Activated T-helper 17 cell treated with anti-CD3 and anti-CD28 coated beads, Interleukin-2, amount 50 U/mL, for 72 hours (primary cell): ENCODE measurements at places on chromosomes 5 and 9.

DNA sequence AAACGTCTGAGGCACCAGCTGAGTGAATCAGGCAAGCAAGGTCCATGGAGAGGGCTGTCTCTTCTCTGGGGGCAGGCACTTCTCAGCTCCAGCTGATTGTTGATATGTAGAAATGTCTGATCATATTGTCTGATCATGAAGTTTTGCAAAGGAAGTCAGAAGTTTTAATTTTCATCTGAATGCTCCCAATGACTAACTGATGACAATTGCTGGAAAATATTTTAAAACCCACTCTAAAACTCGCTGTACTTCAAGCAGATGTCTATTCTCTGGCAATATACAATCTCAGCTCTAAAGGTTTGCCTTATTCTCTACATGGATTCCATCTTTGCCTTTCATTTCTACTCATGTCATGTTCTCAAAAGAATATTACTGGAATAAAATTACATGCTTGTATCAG, 12.7 kb downstream of the PLK2 start:
- H3K27ac ChIP-seq = no peak overlapping the region
- peaks cover 24% of the 10 kb centered on the region for H3K27me3 ChIP-seq
- ATAC-seq = no peak
- no peak overlapping the region for H3K4me3 ChIP-seq
- H3K4me1 ChIP-seq = no peaks in the 10 kb centered on the region
- H3K36me3 ChIP-seq = no peaks in the 10 kb centered on the region

- H3K36me3 ChIP-seq = no peaks in the 10 kb centered on the region
- ATAC-seq = no peak
- peaks cover 9% of the 10 kb centered on the region for H3K27me3 ChIP-seq
- no peak overlapping the region for H3K27ac ChIP-seq
- no peak overlapping the region for H3K4me3 ChIP-seq
These were observed 195.5 kb upstream of the C9orf72 start for GRCh38 chr9:27768781-27769180.

DNA sequence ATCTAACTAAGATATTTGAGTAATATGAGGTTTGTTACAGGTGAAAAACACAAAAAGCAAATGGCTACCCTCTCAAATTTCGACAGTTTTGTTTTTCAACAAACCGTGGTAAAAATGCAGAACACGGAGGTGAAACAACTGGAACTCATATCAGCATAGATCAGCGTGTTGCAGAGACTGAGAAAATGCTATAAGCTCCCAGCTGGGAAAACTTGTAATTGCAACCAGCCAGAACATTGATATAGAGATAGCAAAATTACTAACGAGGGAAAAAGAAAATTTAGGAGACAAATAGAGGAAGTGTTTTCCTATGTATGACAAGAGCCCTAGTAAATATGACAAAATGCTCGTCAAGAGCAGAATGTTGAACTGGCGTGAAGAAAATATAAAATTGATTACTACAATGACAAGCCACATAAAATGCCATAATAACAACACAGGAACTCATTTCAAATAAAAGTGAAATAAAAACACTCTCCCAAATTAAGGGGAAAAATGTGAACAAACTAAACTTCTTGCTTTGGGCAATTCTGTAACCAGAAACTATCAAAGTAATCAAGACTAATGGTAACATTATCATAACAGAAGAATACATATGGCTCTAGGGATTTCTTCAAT, 1989.8 kb downstream of the EFNA5 start:
- no peaks in the 10 kb centered on the region for H3K36me3 ChIP-seq
- ATAC-seq = no peak
- no peak overlapping the region for H3K27ac ChIP-seq
- H3K4me1 ChIP-seq = no peaks in the 10 kb centered on the region

DNA sequence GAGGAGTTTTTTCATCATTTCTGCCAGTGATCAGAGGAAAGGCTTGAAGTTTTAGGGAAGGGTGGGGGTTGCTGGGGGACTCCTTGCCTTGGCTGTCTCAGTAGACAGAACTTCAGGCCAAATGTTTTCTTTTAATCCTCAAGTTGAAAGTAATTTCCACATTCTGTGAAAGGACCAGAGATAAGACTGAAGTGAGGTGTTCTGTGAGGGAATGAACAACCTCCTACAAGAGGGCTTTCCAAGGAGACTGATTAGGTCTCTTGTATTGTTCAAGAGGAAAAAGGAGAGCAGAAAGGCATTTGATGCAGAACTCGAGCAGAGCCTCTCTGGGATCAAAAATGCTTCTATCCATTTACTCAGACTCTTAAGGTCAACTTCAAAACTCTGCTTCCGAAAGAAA, 282.1 kb upstream of the ATP10B start:
- no peaks in the 10 kb centered on the region for H3K27me3 ChIP-seq
- H3K4me1 ChIP-seq = no peaks in the 10 kb centered on the region
- no peak overlapping the region for H3K27ac ChIP-seq
- H3K4me3 ChIP-seq = no peak overlapping the region

GRCh38 chr5:67732471-67732870, 483.1 kb upstream of the PIK3R1 start:
- ATAC-seq = no peak
- no peak overlapping the region for H3K27ac ChIP-seq
- no peak overlapping the region for H3K4me3 ChIP-seq

DNA sequence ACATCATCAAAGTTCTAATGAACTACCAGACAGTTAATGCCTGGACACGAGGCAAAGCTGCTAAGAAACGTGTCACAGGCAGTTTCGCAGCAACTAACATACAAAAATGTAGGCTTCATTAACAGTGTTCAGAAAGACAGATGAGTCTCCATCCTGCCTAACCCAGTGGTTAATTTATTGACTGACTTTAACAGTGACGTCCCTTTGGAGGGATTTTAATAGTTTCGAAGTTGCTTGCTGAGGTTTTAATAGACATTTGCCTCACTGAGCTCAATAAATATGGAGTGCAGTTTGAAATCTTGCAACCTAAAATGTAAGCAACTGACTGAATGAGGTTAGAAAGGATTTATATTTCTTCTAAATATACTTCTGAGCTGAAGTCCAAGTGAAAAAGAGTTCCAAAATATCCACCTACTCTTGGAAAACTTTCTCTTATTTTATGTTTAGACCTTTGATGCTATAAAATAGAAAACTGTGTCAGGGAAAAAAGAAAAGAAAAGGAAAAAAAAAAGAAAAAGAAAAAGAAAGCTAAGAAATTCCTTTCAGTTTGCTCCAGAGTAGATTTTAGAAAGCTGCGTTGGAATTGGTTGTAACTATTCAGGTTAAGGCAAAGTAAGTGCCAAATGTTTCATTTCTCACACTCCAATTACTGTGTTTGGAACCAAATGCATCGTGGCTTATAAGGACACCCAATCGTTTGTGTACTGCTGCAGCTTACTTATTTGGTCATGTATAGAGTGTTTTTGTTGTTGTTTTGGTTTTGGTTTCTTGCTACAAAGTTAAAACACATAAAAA, 2016.6 kb downstream of the MAT2B start:
- no peaks in the 10 kb centered on the region for H3K27me3 ChIP-seq
- no peak overlapping the region for H3K27ac ChIP-seq
- no peak overlapping the region for H3K4me3 ChIP-seq
- no peak for ATAC-seq
- H3K36me3 ChIP-seq = no peaks in the 10 kb centered on the region
- H3K4me1 ChIP-seq = no peaks in the 10 kb centered on the region

DNA sequence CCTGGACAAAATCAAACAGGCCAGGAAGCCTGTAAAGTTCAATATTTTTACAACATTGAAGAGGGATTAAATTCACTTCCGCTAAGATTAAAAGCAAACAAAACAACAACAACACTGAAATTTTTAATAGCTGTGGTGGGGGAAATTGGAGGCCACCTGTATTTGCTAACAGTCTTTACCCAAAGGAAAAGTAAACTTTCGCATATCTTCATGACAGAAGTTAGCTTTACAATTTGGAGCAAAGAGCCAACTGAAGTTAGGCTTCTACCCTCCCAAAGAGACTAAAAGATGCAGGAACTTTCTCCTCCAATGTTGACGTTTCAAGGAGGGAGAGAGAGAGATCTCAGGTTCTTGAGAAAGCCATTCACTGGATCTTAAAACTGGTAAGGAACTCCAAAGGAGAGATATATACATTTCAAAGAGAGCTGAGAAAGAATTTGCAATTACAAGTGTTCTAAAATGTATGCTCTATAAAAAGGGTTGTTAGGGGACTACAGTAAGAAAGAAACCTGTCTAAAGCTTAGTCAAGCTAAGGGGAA, 349.2 kb upstream of the CDH9 start:
- no peaks in the 10 kb centered on the region for H3K36me3 ChIP-seq
- H3K27me3 ChIP-seq = no peaks in the 10 kb centered on the region
- no peak overlapping the region for H3K27ac ChIP-seq
- no peaks in the 10 kb centered on the region for H3K4me1 ChIP-seq

DNA sequence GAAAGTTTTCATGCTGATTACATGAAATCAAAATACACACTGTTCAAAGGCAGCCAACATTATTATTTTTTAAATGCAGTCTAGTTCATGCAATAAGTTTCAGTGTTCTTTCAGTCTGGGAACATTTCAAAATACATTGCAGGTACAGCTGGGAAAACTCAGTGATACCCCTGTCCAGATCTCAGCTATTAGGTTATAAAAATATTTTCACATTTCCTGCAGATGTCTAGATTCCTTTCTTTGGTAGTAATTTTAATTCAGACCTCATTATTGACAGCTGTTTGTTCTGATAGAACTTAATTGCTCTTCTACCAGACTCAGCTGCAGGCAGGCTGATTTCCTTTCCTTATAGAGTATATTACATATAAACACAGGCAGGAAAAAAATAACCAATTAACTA, 556.8 kb upstream of the DMAC1 start:
- ATAC-seq = no peak
- H3K36me3 ChIP-seq = no peaks in the 10 kb centered on the region
- no peak overlapping the region for H3K27ac ChIP-seq
- H3K4me3 ChIP-seq = no peak overlapping the region
- no peaks in the 10 kb centered on the region for H3K27me3 ChIP-seq

DNA sequence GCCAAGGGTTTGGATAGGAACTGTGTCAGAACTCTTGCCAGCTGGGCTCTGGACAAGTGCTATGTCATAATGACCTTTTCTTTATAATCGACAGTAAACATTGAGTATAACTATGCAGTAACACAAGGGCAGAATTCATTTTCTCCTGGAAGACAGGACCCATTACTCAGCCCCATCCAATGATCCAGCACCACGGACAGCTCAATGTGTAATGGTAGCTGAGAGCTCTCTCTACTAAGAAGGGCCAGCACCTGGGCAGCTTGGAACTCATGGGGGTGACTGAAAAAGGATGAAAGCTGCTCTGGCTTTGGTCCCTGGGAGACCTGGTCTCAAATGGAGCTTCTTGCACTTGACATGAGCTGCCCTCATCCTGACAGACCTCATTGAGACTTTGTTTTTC, 347.8 kb downstream of the TRIM32 start:
- H3K36me3 ChIP-seq = no peaks in the 10 kb centered on the region
- ATAC-seq = no peak
- no peaks in the 10 kb centered on the region for H3K4me1 ChIP-seq
- H3K4me3 ChIP-seq = no peak overlapping the region

GRCh38 chr5:94793816-94794198, 175.3 kb downstream of the SLF1 start:
- peaks cover 4% of the 10 kb centered on the region for H3K27me3 ChIP-seq
- H3K4me1 ChIP-seq = peaks cover 32% of the 10 kb centered on the region
- peak overlapping the region; percentile 82 for H3K4me3 ChIP-seq
- no peaks in the 10 kb centered on the region for H3K36me3 ChIP-seq
- peak; percentile 85 for ATAC-seq

- H3K27me3 ChIP-seq = peaks cover 18% of the 10 kb centered on the region
- ATAC-seq = peak; percentile 96
- peak overlapping the region; percentile 48 for H3K27ac ChIP-seq
These were observed 57.3 kb downstream of the PTPN3 start for GRCh38 chr9:109440797-109441287.

DNA sequence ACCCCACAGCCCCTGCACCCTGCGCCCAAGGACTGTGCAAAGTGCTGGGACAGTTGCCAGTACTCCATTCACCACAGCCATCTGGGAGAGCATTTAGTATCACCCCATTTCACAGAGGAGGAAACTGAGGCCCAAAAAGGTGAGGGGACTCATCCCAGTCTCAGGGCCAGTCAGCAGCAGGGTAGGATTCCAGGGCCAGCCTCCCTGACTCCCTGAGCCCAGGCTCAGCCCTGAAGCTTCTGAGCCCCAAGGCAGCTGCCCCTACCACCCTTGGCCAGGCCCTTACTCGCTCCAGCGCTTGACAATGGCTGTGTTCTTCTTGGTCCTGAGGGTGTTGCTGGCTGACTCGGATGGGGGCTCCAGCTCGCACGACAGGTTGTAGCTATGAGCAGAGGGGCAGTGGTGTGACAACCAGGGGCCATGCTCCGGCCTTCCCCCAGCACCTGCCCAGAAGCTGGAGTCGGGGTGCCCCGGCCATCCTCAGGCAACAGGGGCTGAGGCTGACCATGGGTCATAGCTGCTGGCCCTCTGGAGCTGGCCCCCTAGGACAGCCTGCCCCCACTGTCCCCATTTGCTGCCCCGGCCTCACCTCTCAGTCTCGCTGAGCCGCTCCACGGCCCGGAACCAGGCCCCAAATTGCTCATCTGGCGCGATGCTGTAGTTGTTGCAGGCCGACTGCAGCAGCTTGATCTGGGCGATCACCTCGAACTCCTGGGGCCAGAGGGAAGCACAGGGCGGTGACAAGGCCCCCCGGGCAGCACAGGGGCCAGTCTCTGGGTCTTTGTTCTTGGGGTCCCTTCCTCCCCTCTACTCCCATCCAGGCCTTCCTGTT, 18.6 kb downstream of the RALGDS start:
- H3K36me3 ChIP-seq = peaks cover 93% of the 10 kb centered on the region
- no peaks in the 10 kb centered on the region for H3K4me1 ChIP-seq
- no peak overlapping the region for H3K4me3 ChIP-seq
- no peak for ATAC-seq
- peak overlapping the region; percentile 82 for H3K27ac ChIP-seq
- no peaks in the 10 kb centered on the region for H3K27me3 ChIP-seq

DNA sequence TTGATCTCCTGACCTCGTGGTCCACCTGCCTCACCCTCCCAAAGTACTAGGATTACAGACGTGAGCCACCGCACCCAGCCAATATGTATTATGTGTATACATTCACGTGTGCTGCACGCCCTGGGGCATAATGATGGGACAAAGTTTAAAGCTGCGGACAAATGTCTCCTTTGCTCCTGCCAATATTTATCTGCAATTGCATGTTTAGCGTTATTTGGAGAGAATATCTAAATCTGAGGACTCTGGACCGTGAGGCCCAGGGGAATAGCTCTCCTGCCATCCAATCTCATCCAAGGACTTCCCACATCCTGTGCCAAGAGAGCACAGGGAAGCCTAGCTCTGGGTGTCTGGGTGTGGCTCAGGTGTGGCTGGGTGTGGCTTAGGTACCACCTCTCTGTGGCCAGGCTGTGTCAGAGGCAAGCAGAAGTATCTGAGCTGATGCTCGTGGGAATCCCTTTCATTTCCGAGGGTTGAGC, 6.9 kb upstream of the BOD1 start:
- no peaks in the 10 kb centered on the region for H3K4me1 ChIP-seq
- no peak overlapping the region for H3K27ac ChIP-seq
- H3K27me3 ChIP-seq = no peaks in the 10 kb centered on the region

DNA sequence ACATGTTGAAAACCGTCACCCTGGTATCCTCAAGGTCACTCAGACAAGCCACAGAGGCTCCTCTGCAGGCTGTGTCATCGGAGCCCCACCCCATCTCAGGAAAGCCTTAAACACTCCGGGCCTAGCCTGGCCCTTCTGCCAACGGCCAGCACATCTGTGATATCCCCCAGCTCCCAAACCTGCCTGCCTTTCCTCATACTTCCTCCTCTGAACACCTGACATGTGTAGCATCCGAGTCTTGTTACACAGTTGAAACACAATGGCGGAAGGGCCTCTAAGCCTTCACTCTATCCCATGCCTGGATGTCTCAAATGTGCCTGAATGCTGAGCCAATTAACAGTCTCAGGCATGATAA, 32.9 kb upstream of the TGFBR1 start:
- no peaks in the 10 kb centered on the region for H3K36me3 ChIP-seq
- no peaks in the 10 kb centered on the region for H3K27me3 ChIP-seq
- no peak overlapping the region for H3K4me3 ChIP-seq
- no peak for ATAC-seq
